NAMALWA (cell line): ENCODE measurements at places on chromosomes 6 and 20.

- peak; percentile 72 for DNase-seq
Observed at GRCh38 chr6:75934643-75935472, 137.6 kb downstream of the IMPG1 start.

GRCh38 chr6:31068669-31069340 is 43.6 kb downstream of the C6orf15 start:
- DNase-seq, result peak; percentile 88

- DNase-seq, result no peak
Observed at GRCh38 chr20:17859616-17860232, 108.9 kb downstream of the SNX5 start.

DNA sequence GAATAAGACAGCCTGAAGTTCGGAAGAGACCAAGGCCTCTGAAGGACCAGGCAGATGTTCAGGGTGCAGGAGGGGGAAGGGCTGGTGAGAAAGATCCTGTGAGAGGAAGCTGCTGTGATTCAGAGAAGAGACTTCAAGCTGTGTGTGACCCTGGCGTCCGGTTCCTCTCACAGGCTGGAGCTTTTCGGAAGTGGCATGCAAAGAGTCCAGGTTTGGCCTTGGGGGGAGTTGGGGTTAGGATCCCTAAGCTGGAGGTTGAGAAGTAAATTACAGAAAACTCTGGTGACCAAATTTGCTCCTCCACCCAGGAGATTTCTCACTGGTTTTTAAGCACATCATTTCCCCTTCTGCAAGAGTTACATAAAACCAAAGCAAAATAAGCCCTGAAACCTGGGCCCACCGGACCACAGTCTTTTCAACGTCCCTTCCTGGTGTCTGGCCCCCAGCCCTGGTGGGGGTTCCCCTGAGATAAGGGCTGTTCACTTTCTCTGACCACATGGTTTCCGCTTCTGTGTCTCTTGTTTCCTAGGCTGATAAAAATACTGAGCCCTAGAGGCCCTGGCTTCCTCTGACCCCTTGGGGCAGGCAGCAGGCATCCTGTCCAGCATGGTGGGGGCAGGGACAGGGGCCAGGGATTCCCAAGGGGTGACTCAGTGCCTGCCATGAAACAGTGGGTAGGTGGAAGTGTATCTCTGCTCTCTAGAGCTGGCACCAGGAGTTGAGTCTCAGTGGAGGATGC is 12.0 kb upstream of the LTA start:
- DNase-seq, result peak; percentile 86

DNA sequence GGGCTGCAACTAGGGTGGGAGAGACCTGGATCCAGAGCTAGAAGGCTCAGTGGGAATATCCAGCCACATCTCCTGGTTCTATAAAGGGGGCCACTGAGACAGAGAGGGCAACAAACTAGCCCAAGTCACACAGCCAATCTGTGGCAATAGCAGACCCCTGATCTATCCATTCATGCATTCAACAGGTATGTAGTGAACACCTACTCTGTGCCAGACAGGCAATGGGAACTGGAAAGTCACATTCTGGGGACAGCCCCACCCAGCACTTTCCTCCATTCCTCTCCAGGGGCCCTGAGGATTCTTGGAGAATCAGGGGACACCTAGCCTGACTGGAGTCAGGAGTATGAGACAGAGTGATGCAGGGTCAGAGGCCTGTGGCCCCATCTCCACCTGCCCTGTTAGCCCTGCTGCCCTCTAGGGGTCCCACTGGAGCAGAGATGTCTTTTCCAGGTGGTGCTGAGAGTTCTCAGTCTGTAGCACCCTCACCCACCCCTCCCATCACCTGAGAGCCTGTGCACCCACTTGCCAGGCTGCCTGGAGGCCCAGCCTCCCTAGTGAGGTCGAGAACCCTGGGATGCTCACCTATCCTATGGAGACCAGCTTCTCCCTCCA is 13.6 kb downstream of the BPIFA2 start:
- no peak for DNase-seq

GRCh38 chr20:12554426-12554825 is 454.3 kb upstream of the SPTLC3 start:
- DNase-seq, result no peak

- no peak for DNase-seq
Observed at GRCh38 chr6:100258752-100259151, 206.0 kb downstream of the SIM1 start.
